ENCODE measurements at places on chromosomes 11 and 22.

DNA sequence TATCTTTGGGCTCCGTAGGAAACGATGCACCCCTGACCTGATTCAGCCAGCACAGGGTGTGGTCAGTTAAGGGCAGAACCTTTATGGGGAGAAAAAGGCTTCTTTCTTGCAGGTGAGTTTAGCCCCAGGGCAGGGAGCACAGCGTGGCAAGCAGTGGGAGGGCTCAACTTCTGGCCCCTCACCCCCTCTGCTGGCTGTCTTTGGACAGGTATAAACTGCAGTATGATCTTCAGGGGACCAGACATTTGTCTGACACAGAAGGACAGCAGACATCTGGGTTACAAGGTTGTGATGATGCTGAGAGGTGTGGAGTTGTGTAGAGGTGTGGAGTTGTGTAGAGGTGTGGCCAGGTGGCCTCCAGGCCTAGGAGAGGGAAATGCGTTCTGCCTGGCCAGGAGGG lies 324.0 kb upstream of the PLET1 start:
- no peak for DNase-seq

DNA sequence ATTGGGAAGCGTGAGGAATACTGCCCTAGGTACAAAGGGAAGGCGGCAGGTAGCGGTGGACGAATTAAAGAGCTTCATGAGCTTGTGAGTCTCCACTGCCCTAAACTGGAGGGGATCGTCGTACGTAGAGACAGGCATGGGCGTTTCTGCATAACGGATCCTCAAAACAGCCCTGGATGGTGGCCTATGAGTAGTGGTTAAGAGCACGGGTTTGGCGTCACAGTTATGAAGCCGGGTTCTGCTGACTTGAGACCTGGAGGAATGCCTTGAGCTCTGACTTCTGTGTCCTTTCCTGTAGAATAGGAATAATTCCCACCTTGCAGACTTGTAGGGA lies 335 bp downstream of the TMEM138 start:
- peak; percentile 52 for DNase-seq

DNA sequence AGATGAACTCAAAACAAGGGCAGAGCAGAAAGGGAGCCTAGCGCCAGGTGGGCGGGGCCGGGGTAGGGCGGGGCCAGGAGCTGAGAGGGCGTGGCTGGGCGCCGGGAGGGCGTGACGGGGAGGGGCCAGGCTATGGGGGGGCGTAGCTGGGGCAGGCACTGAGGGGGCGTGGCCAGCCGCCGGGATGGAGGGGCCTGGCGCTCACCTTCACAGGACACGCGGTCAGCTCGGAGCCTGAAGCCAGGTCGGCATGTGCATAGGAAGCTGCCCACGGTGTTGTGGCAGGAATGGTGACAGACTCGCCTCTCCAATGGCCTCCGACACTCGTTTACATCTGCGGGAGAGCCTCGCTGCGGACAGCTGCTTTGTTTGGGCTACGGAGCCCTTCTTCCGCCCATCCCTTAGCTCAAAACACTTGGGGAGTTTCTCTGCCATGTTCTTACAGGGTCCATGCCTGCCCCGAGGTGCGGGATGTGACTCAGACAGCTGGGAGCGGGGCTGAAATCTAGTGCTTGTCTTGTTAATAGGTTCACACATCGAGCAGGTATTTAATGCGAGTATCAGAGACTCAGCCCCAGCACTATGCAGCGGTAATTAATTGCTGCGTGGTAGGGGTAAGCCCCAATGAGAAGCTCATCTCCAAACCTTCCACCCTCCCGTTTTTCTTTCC lies 13.4 kb downstream of the VWCE start:
- DNase-seq = peak; percentile 76

DNA sequence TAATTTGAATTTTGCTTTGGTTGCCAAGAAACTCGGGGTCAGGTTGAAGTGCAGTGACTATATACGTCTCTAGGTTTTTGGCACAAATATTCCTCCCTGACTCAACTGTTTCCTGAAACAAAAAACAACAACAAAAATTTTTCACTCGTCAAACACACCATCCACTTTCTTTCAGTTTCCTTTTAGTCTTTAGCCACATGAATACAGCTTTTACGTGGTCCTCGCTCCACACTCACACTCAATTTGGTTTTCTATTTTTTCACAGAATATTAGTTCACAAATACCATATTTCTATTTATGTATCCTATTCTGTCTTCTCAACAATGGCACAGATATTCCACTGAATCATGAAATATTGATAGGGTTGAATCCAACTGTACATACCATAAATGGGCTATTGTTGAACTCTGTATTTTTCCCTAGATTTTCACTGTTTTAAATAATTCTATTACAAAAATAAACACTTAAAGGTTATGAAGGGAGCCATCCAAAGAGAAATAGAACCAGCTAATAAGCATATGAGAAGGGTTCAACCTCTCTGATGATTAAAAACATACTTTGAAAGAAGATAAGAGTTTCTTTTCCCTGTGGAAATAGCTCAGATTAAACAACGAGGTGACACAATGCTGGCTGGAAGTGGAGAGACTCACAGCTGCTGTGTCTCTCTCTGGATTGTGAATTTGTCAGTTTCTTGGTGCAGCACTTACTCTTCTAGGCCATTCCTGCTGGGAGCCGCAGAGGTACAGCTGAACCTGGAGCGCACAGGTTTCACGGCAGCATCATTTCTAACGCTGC lies 5.1 kb upstream of the FBLN1 start:
- no peak for DNase-seq

GRCh38 chr11:14974515-14975251 lies 2.5 kb upstream of the CALCA start:
- DNase-seq = peak; percentile 63

GRCh38 chr22:46726986-46727317 lies 11.1 kb downstream of the CERK start:
- DNase-seq = no peak

DNA sequence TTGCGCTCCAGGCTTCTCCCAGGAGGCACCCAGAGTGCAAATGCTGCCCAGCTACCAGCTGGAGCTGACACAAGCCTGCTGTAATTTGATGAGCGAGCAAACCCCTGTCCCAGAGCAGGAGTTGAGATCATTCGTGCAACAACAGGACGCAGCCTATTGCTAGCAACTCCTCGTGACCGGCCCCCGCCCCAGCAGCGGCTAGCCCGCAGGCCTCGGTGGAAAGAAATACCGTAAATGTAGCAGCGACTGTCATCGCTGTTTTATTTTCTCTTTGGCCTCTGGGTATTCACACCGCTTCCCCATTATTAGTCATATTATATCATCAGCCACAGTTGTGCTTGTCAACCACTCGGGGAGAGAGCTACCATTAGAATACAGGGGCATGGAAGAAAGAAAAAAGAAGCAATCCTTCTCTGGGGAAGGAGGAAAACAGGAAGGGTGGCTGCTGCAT lies 59.2 kb upstream of the ATXN10 start:
- DNase-seq = no peak

- no peak for DNase-seq
These were observed 80.1 kb upstream of the NNMT start for GRCh38 chr11:114215871-114216795.

GRCh38 chr11:101566626-101567025 lies 17.2 kb downstream of the TRPC6 start:
- no peak for DNase-seq

DNA sequence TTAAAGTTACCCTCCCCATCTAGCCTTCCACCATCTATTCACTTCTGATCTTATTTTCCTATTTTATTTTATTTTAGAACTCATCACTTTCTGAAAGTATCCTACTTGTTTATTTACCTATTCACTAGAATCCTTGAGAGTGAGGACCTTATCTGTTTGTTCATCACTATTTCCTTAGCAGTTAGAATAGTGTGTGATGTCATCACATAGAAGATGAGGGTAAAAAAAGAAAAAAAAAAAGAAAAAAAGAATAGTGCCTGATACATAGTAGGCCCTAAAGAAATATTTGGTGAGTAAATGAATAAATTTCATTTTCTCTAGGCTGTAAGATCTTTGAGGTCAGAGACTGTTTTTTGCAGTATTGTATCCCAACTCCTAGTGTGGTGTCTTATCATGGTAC lies 36.7 kb downstream of the PAAF1 start:
- DNase-seq = no peak

DNA sequence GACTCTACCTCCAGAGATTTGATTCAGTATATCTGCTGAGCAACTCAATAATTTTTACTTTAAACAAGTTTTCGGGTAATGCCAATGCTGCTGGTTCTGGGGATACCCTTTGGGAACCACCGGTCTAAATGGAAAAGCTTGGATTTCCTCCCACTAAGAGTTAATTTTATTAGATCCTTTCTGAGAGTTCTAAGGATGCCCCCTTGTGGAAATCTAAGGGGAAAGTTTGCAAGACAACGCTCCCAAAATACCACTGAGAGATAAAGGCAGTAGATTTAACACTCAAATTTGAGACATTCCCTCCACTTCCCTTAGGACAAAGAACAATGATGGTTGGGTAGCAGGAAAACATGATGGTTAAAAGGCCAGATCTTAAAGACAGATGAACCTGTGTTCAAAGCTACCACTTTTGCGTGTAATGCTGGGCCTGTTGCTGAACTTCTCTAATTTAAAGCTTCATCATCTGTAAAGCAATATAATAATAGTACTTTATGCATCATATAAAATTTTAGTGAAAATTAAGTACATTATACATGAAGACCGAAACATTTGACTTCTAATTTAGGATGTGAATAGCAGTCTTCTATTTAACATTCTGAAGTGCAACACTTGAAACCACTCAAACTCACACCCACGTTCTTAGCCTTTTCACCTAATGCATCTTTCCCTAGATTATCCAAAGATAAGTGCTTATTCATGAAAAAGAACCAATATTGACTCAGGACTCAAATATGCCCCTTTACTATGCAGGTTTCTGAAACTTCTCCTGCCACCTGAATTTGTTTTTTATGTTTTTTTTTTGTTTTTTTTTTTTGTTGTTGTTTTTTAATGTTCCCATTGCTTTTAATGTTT lies 110.1 kb upstream of the LUZP2 start:
- no peak for DNase-seq

GRCh38 chr11:60455531-60456042 lies at the start of gene MS4A1:
Gene MS4A1, plus strand, starts transcription at chr11:60455847. Its CDS starts 6,528 bp downstream, at chr11:60462375.
- DNase-seq = peak; percentile 65

DNA sequence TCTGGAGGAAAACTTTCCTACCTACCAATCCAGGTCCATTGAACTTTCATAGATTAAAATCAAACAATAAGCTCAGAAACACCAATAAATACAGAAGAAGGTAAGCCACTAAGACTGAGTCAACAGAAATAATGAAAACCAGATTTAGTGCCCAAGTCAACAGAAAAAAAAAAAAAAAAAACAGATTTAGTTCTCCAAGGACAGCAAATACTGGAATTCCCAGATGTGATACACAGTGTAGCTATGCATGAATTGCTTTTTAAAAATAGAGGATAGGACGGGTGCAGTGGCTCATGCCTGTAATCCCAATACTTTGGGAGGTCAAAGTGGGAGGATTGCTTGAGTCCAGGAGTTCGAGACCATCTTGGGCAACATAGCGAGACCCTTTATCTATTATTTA lies 15.7 kb downstream of the DMC1 start:
- no peak for DNase-seq

GRCh38 chr22:32634421-32634981 lies 159.9 kb downstream of the FBXO7 start:
- DNase-seq = no peak

DNA sequence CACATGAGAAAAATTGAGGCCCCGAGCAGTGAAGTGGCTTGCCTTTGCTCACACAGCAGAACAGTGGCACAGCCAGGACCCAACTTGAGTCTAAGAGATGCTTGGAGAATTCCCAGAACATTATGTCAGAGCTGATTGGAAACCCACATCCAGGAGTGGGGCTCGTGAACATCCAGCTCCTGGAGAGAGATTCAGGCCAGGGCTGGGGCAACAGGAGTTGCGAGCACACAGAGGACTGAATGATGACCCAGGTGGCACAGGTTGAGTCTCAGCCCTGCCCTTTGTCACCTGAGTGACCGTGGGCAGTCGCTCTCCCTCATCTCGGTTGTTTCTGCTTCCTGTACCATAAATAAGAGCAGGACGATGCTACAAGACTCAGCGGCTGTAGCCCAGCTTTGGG lies 102.6 kb downstream of the MYO18B start:
- DNase-seq = no peak

GRCh38 chr11:40273192-40273732 lies 1186.2 kb downstream of the LRRC4C start:
- DNase-seq = no peak

- DNase-seq = no peak
These were observed 58.9 kb downstream of the SHANK2 start for GRCh38 chr11:71193431-71193830.

DNA sequence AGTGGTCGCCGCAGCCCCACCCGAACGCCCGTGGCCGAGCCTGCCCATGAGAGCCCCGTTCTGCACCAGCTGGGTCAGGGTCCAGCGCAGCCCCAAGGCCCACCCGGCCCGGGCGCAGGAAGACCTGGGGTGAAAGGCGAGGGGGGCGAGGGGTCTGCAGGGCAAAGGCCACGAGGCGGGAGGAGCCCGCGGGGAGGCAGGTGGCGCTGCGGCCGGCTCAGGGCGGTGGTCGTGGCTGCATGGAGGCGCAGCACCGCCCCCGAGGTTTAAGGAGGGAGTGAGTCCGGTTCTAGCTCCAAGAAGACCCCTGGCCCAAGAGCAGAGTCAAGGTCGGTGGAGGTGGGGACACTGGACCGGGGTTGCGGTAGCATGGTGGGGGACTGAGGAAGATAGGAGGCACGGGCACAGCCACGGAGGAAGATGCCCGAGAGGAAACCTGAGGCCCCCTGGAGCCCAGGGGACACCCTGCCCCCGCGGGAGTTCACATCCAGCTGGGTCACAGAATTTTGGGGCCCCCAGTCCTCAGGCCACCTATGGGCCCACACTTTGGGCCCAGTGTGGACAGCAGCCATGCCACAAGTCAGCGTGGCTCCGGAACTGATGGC lies 514 bp upstream of the HDAC10 start:
- DNase-seq = no peak

- no peak for DNase-seq
These were observed 4.2 kb downstream of the RIC8A start for GRCh38 chr11:211741-212140.

- DNase-seq = no peak
These were observed 124.4 kb downstream of the ETS1 start for GRCh38 chr11:128462922-128463321.

DNA sequence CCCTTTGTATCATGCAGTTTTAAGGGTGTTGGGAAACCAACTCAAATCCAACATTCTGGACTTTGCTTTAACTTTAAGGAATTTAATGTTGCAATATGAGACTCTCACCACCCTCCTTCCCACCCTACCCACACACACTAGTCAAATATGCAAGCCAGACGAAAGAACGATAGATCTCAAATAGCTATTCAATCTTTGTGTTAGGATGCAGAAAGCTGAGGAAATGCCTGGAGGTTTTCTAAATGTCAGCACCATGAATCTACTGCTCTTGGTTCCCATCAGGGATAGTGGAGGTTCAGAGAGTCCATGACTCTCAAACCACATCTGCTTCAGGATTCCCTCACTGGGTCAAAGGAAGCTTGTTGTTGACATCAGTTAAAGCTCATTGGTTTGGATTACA lies 33.7 kb downstream of the EXPH5 start:
- no peak for DNase-seq

GRCh38 chr11:5992604-5993251 lies 5.9 kb upstream of the OR52L1 start:
- peak; percentile 39 for DNase-seq

DNA sequence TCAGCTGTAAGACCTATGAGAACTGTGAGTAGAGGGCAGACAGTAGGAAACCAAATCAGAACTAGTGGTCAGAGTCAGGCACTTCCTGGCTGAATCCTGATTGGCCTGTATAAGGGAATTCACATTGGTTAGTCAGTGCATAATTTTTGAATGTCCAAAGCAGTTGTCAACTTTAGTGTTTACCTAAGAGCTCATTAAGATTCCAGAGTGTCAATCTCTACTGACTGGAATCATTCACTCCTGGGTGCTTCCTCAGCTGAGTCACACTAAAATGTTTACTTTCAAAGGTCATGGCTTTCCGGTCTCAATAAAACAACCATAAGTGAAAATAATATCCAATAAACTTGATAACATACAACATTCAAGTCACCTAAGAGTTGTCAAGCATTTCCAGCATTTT lies 306.1 kb downstream of the C11orf87 start:
- DNase-seq = no peak
